GM10248 (cell line): ENCODE measurements at places on chromosomes 5 and 9.

DNA sequence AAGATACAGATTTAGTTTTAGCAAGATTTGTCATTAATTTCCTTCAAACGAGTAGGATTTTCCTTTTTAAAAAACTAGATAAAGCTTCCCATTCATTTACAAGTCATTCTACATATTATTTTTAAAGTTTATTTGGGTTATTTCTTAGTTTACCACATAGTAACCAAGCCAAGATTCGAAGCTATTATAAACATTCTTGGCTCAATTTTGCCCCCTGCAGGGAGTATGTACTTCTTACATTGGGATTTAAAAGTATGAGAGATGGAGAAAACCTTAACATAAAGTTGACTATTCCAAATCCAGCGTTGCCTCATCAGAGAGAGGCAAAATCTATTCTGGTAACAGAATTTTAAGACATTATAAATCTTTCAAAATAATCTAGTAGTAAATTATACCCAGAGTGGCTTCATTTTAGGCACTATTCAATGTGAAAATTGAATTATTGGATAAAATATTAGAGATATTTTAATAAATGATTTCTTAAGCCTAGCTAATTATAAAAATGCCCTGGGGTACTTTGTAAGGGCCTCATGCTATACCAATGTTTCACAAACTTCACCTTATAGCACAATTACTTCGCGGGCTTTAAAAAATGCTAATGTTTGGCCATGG is 39.1 kb downstream of the FBN2 start:
- peak; percentile 18 for DNase-seq

- no peak for DNase-seq
Measured at GRCh38 chr5:375336-375920, 53.9 kb downstream of the AHRR start.

DNA sequence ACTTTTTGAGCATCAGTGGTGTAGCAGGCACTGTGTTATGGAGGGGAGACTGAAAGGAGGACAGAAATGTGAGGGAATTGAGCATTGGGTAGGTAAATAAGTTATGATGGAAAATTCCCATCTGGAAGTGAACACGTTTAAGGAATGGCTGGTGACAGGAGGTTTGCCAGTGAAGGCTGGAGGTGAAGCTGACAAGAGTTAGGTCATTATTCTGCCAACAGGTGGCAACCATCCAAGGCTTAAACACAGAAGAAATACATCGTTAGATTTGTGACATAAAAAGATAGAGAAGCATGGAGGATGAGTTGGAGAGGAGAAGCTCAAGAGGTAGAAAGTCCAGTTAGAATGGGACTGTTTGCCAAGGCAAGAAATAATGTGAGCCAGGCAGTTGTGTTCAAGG is 455.3 kb upstream of the SGCD start:
- DNase-seq, result no peak

- DNase-seq, result no peak
Measured at GRCh38 chr5:13865312-13865711, 79.2 kb downstream of the DNAH5 start.

DNA sequence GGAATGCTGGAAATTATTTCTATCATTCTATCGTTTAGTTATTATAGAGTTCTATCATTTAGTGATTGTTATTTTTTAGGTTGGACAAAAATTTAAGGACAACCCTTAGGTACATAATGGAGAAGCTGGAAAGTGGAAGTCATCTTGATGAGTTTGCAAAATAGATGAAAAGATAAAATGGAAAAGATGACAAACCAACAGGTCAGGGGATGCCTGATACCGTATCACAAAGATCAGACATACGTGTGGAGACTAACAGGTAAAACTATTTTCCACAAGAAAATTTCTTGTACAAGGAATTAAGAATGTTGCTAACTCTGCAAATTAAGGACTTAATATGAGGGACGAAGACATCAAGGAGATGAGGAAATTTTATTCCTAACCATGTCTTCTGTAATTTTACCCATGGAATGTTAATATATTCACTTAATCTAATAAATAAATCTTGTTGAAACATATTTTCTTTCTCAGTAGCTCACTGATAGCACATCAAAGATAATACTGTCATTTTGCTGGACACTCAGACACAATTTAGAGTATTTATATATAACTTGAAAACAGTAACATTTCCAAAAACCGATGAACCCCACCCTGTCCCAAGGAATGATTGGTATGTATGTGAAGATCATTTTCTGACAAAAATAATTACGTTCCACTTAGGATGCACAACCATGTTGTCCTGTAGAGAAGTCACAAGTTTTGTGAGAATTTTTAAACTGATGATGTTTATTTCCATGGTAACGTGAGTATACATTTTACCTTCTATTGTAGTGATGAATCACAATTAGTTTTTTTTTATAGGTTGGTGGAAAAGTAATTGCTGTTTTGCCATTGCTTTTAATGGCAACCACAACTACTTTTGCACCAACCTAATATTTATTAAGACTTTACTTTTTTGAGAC is 2.6 kb downstream of the LURAP1L start:
- no peak for DNase-seq

DNA sequence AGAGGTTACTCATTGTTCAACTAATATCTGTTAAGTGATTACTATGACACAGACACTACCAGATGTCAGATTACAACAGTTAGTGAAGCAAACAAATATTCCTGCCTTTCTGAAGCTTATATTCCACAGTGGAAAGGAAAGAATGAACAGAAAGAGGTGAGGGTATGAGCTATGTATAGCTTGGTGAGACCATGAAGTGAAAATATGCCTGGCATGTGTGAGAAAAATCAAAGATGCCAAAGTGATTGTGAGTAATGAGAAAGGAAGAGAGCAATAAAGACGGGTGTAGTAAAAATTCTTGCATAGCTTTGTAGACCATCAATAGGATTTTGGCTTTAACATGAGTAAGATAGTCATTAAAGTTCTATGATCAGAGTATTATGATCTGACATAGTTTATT is 734.5 kb upstream of the NUDT12 start:
- no peak for DNase-seq

DNA sequence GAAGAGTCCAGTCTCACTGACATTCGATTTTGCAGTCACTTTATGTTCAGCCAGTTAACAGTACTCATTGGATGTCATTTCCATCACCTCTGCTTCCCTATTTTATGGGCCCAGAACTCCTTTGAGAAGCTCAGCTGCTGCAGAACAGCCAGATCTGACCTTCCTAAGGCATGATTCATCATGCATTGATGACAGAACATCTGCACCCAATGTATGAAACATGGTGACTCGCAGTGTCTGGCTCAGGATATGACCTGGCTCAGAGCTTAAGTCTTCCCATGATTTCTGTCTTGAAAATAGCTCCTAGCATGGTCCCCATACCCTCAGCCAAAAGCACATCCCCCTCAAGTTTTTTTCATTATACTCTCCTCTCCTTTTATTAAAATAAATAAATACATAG is 92.6 kb upstream of the TRIM32 start:
- no peak for DNase-seq

DNA sequence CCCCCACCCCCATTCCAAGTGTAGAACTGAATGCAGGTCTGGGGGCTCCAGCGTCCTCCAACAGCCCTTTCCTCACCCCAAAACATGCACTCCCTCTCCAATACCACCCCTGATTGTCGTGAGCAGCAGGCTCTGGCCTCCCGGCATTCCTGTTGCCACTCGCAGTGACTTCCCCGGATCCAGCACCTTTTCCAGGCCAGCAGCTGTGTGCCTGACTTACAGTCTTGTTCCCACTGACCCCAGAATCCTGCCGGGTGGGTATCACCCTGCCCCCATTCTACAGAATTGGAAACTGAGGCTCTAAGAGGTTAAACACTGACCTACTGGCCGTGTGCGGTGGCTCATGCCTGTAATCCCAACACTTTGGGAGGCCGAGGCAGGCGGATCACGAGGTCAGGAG is 127.2 kb downstream of the OLFM1 start:
- no peak for DNase-seq

DNA sequence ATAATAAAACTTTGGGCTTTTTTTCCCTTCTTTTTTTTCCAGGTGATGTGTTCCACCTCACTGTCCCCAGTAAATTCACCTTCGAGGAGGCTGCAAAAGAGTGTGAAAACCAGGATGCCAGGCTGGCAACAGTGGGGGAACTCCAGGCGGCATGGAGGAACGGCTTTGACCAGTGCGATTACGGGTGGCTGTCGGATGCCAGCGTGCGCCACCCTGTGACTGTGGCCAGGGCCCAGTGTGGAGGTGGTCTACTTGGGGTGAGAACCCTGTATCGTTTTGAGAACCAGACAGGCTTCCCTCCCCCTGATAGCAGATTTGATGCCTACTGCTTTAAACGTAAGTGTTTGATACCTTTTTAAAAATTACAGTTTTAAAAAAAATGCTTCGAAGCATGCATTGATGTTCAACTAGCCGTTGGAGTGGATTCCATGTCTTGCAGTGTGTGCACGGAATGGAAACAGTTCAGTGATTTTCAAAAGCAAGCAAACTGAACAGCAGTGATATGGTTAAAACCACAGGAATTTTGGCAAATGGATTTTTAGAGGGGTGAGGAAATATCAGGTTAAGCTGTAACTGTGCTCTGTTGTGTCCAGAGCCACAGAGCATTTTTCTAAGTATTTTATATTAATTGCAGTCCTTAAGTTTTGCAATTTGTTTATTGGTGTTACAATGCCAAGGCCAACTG is 40.7 kb downstream of the VCAN start:
- no peak for DNase-seq

DNA sequence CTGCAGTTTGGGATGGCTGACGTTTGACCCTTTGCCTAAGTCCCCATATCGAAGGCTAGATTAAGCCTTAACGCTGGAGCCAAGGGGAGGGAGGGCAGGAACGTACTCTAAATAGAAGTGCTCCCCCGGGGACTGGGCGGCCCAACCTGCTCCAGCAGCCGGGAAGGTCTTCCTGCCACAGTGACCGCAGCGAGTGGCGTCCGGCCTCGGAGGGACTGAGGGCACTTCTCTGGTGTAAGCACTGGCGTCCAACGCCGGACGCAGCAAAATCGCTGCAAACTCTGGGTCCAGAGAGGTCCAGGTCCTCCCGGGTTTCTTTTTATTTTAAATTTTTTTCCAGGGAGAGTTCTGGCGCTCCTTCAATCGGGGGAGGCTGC is 505 bp upstream of the ACER2 start:
- peak; percentile 31 for DNase-seq
